Ecto neural progenitor cell (in vitro differentiated cells): ENCODE measurements at places on chromosomes 7 and 10.

- no peak for DNase-seq
Measured at GRCh38 chr7:106022193-106022821, 59.2 kb downstream of the CDHR3 start.

- no peak for DNase-seq
Measured at GRCh38 chr7:122255454-122255853, 49.1 kb downstream of the FEZF1 start.

DNA sequence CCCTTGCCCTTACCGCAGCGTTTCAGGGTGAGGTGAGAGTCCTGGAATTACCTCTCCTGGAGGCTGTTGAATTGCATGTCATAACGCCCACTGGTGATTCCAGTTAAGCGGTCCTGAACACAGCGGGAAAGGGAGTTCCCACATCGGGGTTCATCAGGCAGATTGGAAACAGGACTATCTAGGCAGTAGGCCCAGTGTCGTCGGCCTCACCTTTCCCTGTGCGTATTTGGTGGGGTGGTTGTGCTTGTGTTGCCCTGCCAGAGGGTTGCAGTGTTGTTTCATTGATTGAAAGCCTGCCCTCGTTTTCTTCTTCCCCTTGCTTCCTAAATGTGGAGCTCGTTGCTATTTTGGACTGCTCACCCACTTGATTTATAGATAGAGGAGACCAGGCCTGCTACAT, 10.6 kb upstream of the SUN1 start:
- DNase-seq: no peak

DNA sequence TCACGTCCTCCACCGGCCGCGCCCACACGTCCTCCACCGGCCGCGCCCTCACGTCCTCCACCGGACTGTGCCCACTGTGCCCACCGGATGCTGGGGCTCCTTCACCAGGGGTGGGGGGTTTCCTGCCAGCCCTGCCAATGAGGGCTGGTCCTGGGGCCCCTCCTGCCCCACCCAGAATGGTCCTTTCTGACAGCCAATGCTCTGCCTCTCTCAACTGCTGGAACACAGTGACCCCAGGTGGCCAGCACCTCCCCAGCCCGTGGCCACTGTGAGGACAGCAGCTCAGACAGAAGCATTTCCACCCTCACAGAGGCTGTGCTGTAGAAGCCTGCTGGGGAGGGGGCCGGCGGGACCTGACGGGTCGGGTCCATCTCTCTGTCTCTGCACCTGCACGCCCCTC, 90.1 kb upstream of the DNAAF5 start:
- no peak for DNase-seq

GRCh38 chr10:72542396-72542815, 83.5 kb downstream of the MICU1 start:
- DNase-seq: no peak

- no peak for DNase-seq
Measured at GRCh38 chr7:64999165-65000004, 7.1 kb downstream of the ERV3-1 start.

DNA sequence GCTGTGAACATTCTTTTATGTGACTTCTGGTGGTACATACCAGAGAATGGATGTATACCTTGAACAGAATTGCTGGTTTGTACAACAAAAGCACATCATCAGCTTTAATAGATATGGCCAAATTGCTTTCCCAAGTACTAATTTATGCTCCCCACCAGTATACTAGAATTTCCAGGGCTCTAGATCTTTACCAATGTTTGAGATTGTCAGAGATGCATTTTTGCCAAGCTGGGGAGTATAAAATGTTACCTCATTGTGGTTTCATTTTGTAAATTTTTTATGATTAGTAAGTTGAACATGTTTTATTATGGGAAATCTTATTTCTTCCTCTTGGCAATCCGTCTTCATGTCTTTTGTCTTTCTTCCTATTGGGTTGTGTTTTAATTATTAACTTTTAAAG, 179.9 kb upstream of the TMEM106B start:
- DNase-seq: no peak

DNA sequence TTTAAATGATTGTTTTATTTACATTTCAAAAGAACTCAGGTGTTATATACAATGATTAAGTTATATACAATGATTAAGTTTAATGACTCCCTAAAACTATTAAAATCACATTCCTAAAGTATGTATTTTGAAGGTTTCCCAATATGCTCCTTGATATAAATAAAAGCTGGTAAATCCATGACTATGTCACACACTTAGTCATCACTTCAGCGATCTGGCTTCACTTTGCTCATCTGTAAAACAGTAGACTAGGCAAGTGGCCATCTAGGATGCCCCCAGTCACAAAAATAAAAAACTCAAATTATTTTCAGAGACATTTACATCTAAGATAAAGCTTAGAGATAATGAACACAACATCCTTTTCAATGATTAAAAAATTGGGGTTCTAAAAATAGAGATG, 10.8 kb downstream of the ICA1 start:
- DNase-seq: no peak

DNA sequence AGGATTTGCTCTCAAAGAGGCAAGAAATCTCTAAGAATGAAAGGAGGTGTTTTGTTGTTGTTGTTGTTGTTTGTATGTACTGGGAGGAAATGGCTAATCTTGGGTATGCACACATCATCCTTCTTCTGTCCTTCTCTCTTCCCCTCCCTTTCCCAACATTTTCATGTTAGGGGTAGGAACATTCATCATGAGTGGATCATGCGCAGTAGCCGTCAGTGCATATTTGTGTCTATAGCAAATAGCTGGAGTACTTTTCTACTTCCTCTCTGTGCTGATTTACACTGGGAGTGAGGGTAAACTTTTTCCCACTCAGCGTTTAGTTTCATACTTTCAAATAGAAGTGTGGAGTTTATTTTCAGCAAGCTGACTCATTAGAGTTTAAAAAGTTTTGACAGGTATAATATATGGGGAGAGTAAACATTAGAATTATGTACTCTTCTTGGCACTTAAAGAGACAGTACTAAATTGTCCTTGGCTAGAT, 80.5 kb upstream of the PRKG1 start:
- no peak for DNase-seq

- DNase-seq: no peak
Measured at GRCh38 chr10:31974434-31975124, 45.9 kb upstream of the ARHGAP12 start.

- no peak for DNase-seq
Measured at GRCh38 chr7:71574153-71574860, 442.4 kb downstream of the GALNT17 start.

- DNase-seq: no peak
Measured at GRCh38 chr7:95056107-95056739, 148.8 kb downstream of the PPP1R9A start.

- no peak for DNase-seq
Measured at GRCh38 chr10:10986606-10987005, 31.1 kb upstream of the CELF2 start.

GRCh38 chr7:142001163-142001874, 5.6 kb downstream of the MGAM start:
- no peak for DNase-seq

DNA sequence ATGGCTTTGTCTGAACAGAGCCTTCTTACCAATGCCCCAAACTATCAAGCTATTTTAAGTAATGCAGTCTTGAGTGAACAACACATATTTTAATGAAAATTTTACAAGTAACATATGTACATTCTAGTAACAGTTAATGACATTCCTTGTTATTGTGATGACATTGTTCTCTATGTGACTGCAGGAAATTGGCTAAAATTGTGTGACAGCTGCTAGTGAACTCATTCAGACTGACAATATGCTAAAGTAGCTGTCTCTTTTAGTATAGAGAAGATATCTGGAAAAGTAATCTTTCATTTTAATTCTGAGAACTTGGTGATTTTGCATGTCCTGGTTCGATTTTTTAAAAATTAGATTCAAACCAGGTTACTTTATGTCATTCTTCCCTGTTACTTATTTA, 259.8 kb upstream of the MAGI2 start:
- DNase-seq: no peak

DNA sequence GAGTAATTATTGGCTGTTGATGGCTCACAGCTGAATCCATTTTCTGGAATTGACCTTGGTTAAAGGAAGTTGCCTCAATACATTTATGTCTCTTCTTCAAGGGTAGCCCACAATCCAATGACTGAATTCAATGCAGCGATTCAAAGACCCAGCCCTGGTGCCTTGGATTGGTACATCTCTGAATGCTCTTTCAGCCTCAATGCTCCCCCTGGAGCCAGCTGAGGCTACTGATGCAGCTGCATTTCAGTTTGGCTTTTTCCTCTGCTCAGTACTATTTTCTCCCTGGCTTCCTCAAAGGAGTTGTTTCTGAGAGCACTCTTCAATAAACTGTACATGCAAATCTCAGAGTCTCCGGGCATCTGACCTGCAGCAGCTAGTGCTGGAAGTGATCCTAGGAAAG, 633 bp upstream of the EBLN1 start:
- no peak for DNase-seq

DNA sequence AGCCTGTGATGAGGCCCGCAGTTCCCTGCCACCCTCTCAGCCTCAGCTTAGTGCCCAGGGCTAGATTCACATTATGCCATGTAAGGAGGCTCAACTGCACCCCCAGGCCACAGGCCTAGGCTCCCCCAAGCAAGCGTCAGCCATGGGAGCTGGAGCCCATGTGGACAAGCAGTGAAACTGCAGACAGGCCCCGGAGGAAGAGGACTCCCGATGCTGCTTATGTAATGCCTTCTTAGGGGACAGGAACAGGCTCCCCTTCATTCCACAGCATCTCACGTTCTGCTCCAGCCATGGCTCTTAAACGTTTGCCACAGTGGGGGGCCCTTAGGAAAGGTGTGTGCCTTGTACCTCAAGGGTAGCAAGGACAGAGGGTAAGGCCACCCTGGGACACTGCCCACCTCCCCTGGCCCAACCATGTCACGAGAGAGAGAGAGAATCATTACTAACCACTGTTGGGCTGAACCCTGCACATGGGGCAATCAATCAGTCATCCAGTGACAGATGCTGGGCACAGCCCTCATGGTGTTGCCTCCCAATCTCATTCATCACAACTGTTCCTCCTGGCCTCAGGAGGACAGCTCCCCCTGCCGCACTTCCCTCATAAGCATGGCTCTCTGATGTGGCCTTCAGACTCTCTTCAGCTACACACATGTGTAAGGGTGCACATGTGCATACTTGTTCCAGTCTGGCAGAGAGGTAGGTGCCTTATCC, 263.0 kb downstream of the GRID1 start:
- no peak for DNase-seq

- DNase-seq: no peak
Measured at GRCh38 chr7:70325509-70326101, 727.3 kb downstream of the AUTS2 start.

- DNase-seq: no peak
Measured at GRCh38 chr7:21215307-21215706, 212.6 kb upstream of the SP4 start.

DNA sequence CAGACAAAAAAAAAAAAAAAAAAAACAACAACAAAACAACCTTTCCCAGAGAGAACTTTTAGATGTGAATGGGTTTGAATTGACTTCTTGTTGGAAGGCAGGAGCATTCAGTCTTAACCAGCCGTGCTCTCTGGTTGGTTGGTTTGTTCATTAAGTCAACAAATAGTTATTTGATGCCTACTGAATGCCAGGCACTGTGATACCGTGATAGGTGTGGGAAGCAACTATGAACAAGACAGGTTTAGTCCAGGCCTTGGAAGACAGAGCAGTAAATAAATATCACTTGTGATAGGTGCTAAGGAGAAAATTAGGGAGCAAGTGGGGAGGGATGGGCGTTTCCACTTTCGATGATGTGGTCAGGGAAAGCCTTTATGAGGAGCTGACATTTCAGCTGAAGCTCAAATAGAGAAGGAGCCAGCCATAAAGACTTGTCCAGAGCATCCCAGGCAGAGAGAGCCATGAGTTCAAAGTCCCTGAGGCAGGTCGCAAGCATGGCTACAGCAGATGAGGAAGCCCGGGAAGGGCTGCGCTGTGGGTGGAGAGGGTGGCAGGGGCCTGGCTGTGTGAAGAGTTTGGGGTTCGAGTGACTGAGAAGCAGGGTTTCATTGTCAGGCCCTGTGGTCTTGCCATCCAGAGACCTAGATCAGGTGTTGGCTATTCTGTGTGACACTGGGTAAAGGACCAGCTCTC, 8.0 kb downstream of the TSPAN15 start:
- no peak for DNase-seq

DNA sequence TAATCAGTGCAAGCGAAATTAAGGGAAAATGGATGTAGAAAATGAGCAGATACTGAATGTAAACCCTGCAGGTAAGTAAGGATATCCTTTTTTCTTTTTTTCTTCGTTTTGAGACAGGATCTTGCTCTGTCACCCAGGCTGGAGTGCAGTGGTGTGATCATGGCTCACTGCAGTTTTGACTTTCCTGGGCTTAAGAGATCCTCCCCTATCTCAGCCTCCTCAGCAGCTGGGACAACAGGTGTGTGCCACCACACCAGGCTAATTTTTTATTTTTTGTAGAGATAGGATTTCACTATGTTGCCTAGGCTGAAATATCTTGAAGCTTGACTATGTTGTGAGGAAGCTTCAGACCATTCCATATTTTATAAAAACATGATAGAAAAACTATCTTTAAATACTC, 4.3 kb downstream of the PDCD4 start:
- DNase-seq: no peak

- DNase-seq: no peak
Measured at GRCh38 chr7:101278461-101279292, 33.8 kb upstream of the FIS1 start.

DNA sequence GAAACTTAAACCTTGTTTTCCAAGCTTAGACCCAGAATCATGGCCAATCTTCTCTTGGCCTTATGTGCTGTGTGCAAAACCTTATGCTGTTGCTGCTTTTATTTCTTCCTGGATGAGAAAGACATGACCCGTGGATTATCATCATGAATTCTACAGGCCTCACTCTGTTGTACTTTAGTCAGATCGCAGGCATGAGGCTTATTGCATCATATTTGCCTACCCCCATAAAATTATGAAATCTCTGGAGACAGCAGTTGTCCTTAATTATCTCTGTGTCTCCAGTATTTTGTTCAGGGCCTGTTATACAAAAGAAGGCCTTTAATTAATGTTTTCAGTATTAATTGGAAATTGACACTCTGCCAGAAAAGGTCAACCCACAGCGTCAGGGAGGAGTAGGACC, 71.6 kb downstream of the PLCE1 start:
- DNase-seq: no peak

- peak; percentile 96 for DNase-seq
Measured at GRCh38 chr10:62268399-62269114, at the start of gene RTKN2. Gene RTKN2, minus strand, starts transcription at chr10:62268844. Its CDS starts 234 bp downstream, at chr10:62268610.

- DNase-seq: no peak
Measured at GRCh38 chr7:44057181-44057848, 8.1 kb downstream of the PGAM2 start.
